ENCODE measurements at places on chromosomes 2 and 18.
A peak's percentile ranks its signal among the peaks of the same experiment; 100 is the strongest.

- no peak for DNase-seq
Measured at GRCh38 chr2:19987936-19988335, 2.0 kb downstream of the WDR35 start.

- no peak for DNase-seq
Measured at GRCh38 chr2:63589148-63589958, 590 bp downstream of the MDH1 start.

DNA sequence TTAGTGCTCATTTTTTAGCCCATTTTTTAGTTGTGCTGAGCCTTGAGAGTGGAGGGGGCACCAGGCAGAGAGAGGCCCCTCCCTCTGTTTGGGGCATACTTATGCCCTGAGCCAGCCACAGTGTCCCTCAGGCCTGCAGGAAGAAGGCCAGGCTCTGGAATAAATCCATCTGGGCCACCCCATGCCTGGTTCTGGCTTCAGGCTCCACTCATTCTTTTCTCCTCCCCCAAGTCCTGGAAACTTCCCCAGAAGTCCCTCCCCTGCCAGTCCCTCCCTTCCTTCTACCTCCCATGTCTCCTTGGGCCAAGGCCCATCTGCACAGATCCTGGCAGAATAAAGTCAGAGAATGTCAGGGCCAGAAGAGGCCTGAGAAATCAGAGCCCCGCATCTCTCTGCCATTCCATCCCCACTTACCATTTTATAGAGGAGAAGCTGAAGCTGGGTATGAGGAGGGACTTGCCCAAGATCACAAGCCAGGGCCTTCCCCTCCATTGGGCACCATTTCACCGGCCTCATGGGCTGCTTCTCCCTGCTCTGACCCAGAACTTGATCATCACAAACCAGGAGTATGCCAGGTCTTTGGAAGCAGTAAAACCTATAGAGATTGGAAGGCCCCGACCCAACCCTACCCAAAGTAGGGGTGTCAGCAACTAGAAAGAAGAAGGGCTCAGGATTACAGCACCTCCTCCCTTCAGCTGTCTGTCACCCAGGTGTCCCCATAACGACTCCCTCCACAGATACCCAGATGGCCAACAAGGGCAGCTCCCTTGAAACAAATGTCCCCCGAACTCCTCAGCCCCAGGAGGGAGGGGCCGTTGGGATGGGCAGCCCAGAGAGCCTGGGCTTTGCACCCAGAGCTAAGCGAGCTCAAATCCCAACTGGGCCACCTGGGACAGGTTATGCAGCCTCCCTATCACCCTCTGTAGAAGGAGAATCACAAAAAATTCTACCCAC lies 108.4 kb downstream of the POLR1A start:
- peak; percentile 27 for DNase-seq

GRCh38 chr2:41600460-41600859 lies 447.4 kb upstream of the PKDCC start:
- DNase-seq: no peak

DNA sequence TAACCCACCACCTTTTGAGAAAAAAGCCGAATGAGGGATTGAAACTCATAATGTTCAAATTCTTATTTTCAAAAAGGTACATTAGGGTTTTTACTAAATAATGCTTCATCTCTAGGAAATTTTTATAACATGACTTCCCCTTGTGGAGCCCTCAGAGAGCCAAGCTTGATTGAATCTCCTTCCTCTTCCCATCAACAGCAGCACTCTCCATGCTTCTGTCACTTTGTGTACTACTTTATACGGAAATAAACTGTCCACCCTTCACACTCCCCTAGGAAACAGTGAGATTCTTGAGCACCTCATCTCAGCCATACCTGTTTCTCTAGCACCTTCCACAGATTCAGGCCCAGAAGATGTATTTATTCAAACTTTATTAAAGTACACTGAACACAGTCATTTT lies 51.8 kb downstream of the TFPI start:
- DNase-seq: no peak

GRCh38 chr2:70986499-70987189 lies 8.0 kb downstream of the TEX261 start:
- DNase-seq: no peak

DNA sequence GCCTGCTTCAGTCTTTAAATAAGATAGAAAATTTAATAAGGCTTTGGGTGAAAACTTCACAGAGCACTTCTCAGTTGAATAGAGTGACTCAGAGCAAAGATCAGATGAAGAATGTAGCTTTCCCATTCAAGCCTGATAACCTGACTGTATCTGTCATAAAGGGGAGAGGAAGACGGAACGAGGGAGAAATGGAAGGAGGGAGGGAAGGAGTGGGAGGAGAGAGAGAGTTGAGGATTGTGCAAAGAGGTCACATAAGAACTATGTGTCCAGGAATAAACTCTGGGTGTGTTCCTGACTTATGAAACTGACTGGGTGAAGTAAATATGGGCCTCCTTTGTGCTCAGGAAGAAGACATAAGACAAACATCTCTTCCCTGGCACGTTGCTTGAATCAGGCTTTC lies 385.5 kb downstream of the LPIN1 start:
- DNase-seq: no peak

GRCh38 chr18:36203360-36203895 lies 16.1 kb downstream of the MOCOS start:
- no peak for DNase-seq

DNA sequence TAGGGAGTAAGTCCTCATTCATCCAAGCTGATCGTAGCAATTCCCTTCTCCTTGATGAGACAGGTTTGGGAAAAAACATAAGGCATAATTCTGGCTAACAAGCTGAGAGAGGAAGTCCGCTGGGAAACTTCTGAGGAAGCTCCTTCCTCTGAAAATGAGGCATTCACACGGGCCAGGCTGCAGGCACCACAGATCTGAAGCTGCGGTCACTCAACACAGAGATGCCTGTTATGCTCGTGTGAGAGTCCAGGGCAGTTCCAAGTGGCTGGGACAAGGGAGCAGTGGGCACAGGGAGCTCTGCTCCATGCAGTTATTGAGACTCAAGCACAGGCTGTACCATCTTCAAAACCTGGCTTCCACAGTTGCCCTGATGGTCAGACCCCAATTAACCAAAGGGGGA lies 200.9 kb upstream of the ID2 start:
- DNase-seq: no peak

GRCh38 chr2:86464652-86465051 lies 23.5 kb downstream of the KDM3A start:
- no peak for DNase-seq

- peak; percentile 58 for DNase-seq
Measured at GRCh38 chr2:86592547-86593230, 29.4 kb upstream of the CHMP3 start.

All from NCI-H446 (cell line).